Tibial nerve (tissue), 4 donors: ENCODE measurements at places on chromosomes 13 and 19.

DNA sequence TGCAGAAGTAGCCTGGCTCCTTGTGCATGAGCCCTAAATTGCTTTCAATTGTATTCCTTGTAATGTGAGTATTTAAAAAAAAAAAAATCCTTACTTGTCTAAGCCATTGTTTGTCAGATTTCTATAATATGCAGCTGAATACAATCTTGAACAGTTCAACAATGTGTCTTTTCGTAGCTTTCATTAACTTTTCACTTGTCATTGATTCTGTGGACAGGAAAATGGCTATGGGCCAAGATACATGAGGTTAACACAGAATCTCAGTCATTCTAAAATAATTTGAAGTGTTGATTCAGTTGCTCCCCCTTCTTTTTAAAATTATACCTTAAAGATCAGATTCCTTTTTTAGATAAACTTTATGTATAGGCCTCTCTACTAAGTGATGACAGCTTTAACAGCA is 395.8 kb upstream of the KLF12 start:
- H3K4me1 ChIP-seq, result no peaks in the 10 kb centered on the region
- no peak for DNase-seq
- H3K36me3 ChIP-seq, result no peaks in the 10 kb centered on the region

GRCh38 chr19:35167251-35168119 is 12.9 kb downstream of the FXYD5 start:
- no peaks in the 10 kb centered on the region for H3K27me3 ChIP-seq
- no peak overlapping the region for H3K4me3 ChIP-seq
- no peak overlapping the region for H3K27ac ChIP-seq
- DNase-seq, result no peak
- peaks cover 74% of the 10 kb centered on the region for H3K36me3 ChIP-seq
- H3K4me1 ChIP-seq, result no peaks in the 10 kb centered on the region

DNA sequence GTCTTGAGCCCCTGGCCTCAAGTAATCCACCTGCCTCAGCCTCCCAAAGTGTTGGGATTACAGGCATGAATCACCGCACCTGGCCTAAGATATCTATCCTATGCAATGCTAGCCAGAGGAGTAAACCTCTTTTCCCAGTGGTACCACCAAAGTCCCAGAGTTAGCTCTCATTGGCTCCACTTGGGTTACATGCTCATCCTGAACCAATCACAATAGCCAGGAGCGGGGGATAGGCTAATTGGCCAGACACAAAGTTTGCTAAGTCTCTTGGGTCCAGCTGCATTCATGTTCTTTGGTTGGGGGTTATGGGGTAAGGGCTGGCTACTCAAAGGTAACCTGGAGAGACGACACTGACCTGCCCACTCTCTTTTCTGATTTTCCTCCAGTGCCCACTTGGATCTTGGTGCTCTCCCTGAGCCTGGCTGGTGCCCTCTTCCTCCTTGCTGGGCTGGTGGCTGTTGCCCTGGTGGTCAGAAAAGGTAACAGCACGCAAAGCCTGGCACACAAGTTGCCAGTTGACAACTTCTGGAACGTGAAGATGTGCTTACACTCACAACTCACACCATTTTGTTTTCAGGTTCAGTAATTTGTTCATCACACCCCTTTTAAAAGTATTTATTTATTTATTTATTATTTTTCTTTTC is 7.8 kb downstream of the C19orf38 start:
- no peak overlapping the region for H3K27ac ChIP-seq
- no peaks in the 10 kb centered on the region for H3K36me3 ChIP-seq
- H3K4me1 ChIP-seq, result no peaks in the 10 kb centered on the region
- no peak overlapping the region for H3K4me3 ChIP-seq
- no peaks in the 10 kb centered on the region for H3K27me3 ChIP-seq

- no peak for DNase-seq
- H3K4me3 ChIP-seq, result no peak overlapping the region
- H3K36me3 ChIP-seq, result peaks cover 46% of the 10 kb centered on the region
- H3K27ac ChIP-seq, result peak overlapping the region; percentile 89
- H3K27me3 ChIP-seq, result no peaks in the 10 kb centered on the region
Measured at GRCh38 chr19:37470216-37470615, 1.1 kb downstream of the ZNF570 start.

DNA sequence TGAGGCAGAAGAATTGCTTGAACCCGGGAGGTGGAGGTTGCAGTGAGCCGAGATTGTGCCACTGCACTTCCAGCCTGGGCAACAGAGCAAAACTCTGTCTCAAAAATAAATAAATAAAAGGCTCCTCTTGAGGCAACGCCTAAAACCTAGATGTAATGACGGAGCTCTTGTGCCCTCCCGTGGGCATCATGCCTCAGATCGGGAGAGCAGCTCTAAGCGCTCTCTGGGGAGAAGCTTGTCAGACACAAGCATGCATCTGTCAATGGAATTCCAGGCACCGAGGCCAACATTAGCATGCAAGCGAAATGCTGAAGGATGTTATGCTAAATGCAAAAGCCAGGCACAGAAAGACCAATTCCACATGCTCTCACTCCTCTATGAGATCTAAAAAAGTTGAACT is 45.6 kb upstream of the MRI1 start:
- H3K36me3 ChIP-seq, result no peaks in the 10 kb centered on the region
- H3K4me1 ChIP-seq, result no peaks in the 10 kb centered on the region
- no peak for DNase-seq
- no peak overlapping the region for H3K27ac ChIP-seq

DNA sequence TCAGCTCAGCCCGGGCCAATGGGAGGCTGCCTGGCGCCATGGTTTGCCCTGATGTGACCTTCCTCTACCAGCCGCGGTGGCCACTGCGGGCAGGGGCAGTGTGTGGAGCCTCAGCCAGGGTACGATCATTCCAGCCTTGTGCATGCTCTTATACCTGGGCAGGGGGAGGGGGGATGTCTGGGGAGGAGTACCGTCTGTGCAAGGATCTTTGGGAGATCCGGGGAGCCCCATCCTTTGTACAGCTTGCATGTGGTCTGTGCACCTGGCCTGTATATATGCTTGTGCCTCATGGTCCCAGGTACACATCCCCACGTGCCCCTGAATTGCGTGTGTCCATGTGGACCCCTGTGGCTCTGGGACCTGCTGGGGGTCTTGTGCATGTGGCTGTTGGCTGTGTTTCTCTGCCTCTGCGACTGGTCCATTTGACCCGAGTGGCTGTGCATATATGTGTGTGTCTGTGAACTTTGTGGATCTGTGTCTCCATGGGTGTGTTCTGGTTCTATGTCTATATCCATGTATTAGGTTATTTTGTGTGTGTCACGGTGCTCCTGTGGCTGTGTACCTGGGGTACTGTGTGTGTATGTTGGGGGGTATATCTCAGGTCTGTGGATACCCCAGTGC is 12.8 kb upstream of the NANOS3 start:
- H3K36me3 ChIP-seq, result no peaks in the 10 kb centered on the region
- no peak overlapping the region for H3K4me3 ChIP-seq
- no peak for DNase-seq
- H3K4me1 ChIP-seq, result no peaks in the 10 kb centered on the region

DNA sequence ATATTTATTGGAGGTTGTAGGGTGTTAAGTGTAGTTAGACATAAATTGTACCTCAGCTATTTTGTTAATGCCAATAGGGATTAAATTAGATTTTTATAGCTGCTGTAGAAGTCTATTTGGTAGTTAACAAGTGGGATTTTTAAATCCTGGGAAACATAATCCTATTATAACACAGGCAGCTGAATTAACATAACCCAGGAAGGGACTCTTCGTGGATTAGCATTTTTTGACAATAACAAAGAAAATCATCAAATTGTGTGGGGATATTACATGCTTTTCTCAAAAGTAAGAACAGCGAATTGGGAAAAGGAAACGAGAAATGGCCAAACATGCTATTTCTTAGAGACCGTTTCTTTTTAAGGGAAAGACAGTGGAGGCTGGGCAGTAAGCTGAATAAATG is 172.8 kb downstream of the ZIC5 start:
- H3K27me3 ChIP-seq, result no peaks in the 10 kb centered on the region
- H3K4me3 ChIP-seq, result no peak overlapping the region
- DNase-seq, result no peak

DNA sequence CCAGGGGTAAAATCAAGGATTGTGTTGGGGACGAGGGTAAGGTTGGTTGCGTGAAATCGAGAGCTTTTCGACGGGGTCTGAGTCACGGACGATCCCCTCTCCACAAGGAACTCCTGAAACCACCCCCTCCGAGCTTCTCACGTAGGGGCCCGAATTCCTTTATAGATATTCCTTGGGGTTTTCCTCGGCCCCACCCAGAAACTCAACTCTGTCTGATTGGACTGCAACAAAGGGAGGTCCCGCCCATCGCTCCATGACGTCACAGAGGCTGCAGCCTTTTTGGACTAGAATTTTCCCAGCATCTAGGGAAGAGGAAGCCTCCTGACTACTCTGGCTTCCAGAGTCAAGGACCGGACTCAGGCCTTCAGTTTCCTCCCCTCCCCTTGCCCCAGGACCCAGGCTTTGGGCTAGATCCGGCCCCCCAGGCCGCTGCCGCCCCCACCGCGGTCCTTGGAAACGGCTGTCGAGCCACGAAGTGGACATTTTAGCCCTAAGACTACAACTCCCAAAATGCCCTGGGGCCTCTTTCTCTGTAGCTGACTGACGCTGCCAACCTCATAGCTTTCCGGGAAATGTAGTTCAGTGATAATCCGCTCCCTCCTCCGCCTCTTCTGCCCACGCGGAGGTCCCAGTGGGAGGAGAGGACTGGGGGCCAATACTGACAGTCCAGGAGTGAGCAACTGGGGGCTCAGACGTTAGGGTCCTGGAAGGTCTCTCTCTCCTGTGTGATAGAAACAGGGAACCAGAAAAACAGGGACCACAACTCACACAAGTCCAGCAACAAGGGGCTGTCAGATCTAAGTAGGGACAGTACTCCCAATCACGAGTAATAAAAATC is at the start of gene IZUMO1:
Gene IZUMO1 (minus strand): TSS at position 172 of the 838 bp plus-strand sequence. CDS start 1,050 bp downstream, outside the sequence.
- no peaks in the 10 kb centered on the region for H3K36me3 ChIP-seq
- H3K4me3 ChIP-seq, result peak within 1 kb of the TSS; percentile 19
- peak; percentile 63 for DNase-seq
- peaks cover 38% of the 10 kb centered on the region for H3K27me3 ChIP-seq
- H3K4me1 ChIP-seq, result peaks cover 18% of the 10 kb centered on the region

GRCh38 chr19:48290771-48291488 is 21.0 kb downstream of the ZNF114 start:
- DNase-seq, result peak; percentile 61
- no peaks in the 10 kb centered on the region for H3K4me1 ChIP-seq
- peak overlapping the region; percentile 16 for H3K4me3 ChIP-seq
- no peak overlapping the region for H3K27ac ChIP-seq
- H3K36me3 ChIP-seq, result peaks cover 4% of the 10 kb centered on the region

- H3K27ac ChIP-seq, result no peak overlapping the region
- no peak for DNase-seq
- no peaks in the 10 kb centered on the region for H3K4me1 ChIP-seq
Measured at GRCh38 chr13:26538363-26539317, 18.8 kb upstream of the WASF3 start.

DNA sequence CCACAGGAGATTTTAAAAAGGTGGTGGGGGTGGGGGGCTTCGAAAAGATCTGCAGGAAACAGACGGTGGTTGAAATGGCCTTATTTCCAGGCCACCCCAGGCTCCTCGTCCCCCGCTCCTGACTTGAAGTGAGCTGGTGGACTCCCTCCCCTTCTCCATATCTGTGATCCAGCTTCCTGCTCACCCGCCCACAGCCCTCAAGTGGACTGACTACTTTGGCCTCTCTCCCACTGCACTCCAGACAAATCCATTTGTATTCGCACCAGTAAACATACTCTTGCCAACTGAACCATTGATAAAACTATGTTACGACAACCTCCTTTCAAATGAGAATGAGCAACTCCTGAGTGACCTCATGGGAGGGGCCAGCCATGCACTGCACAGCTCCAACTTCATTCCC is 259.5 kb downstream of the COL4A1 start:
- no peaks in the 10 kb centered on the region for H3K4me1 ChIP-seq
- no peak overlapping the region for H3K27ac ChIP-seq
- no peaks in the 10 kb centered on the region for H3K36me3 ChIP-seq
- no peak overlapping the region for H3K4me3 ChIP-seq
- no peak for DNase-seq
- no peaks in the 10 kb centered on the region for H3K27me3 ChIP-seq

DNA sequence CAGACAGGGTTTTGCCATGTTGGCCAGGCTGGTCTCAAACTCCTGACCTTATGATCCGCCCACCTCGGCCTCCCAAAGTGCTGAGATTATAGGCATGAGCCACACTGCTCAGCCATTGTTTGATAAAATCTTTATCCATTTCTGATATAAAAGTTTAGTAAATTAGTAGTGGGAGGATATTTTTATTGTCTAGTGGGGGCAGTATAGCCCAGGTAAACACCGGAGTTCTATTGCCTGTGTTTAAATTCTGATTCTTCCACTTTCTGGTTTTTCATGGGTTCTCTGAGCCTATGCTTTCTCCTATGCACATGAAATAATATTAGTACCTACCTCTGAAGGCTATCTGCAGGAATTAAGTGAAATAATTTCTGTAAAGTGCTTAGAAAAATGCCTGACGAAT is 20.1 kb upstream of the ARHGEF18 start:
- no peak overlapping the region for H3K4me3 ChIP-seq
- no peaks in the 10 kb centered on the region for H3K27me3 ChIP-seq
- no peaks in the 10 kb centered on the region for H3K36me3 ChIP-seq
- no peaks in the 10 kb centered on the region for H3K4me1 ChIP-seq

- no peaks in the 10 kb centered on the region for H3K36me3 ChIP-seq
- H3K27ac ChIP-seq, result no peak overlapping the region
- DNase-seq, result no peak
- H3K4me3 ChIP-seq, result no peak overlapping the region
- H3K4me1 ChIP-seq, result no peaks in the 10 kb centered on the region
Measured at GRCh38 chr13:54687173-54687572, 1658.6 kb downstream of the OLFM4 start.

GRCh38 chr13:72386138-72386684 is 341.2 kb downstream of the MZT1 start:
- H3K27me3 ChIP-seq, result no peaks in the 10 kb centered on the region
- DNase-seq, result no peak
- H3K27ac ChIP-seq, result no peak overlapping the region
- H3K4me1 ChIP-seq, result no peaks in the 10 kb centered on the region
- H3K4me3 ChIP-seq, result no peak overlapping the region

- H3K4me3 ChIP-seq, result no peak overlapping the region
- no peak overlapping the region for H3K27ac ChIP-seq
- no peaks in the 10 kb centered on the region for H3K36me3 ChIP-seq
- DNase-seq, result no peak
- H3K27me3 ChIP-seq, result no peaks in the 10 kb centered on the region
- no peaks in the 10 kb centered on the region for H3K4me1 ChIP-seq
Measured at GRCh38 chr13:91046715-91047327, 300.7 kb upstream of the MIR17HG start.

DNA sequence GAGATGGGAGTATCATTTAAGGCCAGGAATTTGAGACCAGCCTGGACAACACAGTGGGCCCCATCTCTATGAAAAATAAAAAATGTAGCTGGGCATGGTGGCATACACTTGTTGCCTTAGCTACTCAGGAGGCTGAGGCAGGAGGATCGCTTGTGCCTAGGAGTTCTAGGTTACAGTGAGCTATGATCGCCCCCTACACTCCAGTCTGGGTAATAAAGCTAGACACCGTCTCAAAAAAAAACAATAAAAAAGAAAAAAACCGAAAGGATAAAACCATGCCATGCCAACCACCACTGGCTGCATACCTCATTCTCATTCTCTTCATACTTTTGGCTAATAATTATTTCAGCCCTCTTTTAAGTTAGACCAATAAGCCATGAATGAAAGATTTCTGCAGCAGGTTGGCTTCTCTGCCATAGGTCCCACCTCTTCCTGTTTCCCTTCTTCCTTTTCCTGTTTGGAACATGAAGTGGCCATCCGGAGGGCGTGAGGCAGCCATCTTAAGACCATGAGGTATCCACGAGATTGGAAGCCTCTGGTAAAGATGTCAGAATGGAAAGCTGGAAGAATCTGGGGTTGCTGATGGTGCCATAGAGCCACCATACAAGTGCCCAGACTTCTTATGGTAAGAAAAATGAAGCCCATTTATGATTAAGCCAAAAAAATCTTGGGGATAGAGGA is 171.3 kb downstream of the CACNA1A start:
- no peaks in the 10 kb centered on the region for H3K4me1 ChIP-seq
- H3K27me3 ChIP-seq, result no peaks in the 10 kb centered on the region
- H3K27ac ChIP-seq, result no peak overlapping the region
- no peaks in the 10 kb centered on the region for H3K36me3 ChIP-seq
